Caudate nucleus (tissue), 63 donors: ENCODE measurements at places on chromosomes 7 and 10.

GRCh38 chr7:84110400-84110799, 84.2 kb downstream of the SEMA3A start:
- no peak for DNase-seq

- DNase-seq, result no peak
These were observed 22.5 kb upstream of the VIPR2 start for GRCh38 chr7:159167139-159167538.

GRCh38 chr7:137885678-137886077, 38.9 kb upstream of the DGKI start:
- no peak for DNase-seq

DNA sequence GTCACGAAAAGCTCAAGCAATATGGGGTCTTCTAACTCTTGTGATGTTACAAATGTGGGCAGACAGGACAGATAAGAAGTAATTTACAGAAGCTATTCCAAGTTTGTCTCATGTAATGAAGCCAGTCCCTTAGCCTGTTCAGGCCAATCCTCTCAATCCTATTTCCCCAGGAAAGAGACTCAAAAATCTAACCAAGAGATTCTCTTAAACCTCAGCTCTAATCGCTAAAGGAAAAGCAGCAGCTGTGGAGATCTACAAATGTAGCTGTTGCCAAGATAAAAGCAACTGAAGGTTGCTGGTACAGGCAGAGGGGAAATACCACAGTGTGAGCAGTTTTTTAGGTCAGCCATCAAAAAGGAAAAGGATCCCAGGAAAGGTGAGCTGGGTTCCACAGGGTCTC, 39.3 kb downstream of the ANK3 start:
- DNase-seq, result no peak

DNA sequence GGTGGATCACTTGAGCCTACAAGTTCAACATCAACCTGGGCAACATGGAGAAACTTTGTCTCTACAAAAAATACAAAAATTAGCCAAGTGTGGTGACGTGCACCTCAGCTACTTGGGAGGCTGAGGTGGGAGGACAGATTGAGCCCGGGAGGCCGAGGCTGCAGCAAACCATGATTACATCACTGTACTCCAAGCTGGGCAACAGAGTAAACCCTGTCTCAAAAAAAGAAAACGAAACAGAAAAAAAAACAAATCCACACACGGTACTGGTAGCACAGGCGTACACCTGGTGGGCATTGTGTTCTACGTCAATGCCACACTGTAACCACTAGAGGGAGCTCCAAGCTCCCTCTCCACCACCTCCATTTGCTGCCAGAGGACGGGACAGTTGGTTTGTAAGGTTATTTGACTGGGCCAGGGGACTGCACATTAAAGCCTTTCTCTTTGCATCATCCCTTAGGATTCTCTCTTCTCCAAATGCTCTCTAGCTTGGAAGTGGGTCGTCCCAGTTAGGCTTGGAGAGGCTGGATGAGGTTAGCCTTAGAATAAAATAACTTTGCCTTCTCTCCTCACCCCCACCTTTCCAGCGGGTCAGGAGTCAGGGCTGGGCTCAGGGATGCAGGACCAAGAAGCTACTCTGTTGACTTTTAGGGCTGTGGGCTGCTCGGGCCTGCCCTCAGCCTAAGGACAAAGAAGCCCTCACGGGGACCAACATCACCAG, 130.8 kb downstream of the SORBS1 start:
- peak; percentile 30 for DNase-seq

GRCh38 chr7:494259-494687, 25.4 kb downstream of the PDGFA start:
- no peak for DNase-seq

DNA sequence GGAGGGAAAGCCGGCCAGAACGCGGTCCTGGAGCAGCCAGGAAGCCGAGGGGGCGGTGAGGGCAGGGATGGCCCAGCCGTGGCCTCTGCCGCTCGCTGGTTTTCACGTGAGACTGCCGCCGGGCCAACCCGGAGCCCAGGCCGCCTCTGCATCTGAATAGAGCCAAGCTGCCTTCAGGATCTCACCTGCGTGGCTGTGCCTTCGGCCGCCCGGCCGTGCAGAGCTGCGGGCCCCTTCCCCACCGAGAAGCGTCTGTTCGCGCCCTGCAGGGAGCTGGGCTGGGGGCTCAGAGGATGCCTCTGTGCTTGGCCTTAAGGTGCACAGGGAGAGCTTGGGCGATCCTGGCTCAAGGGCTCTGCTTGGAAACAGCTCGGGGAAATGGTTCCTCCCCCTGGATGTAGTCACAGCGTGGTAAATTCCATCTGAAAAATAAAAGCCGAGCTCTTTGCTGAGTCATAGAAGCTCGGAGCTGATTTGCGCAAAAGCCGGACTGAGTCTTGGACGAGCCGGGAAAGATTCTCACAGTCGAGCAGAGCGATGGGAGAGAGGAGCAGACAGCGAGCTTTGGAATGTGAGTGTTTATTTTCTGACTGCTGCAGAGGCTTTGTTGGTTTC, at the start of gene JAKMIP3:
Gene JAKMIP3, plus strand, starts transcription at position 456 of the 615 bp plus-strand sequence. CDS start 38,863 bp downstream, outside the sequence.
- peak; percentile 73 for DNase-seq
